ENCODE measurements at places on chromosomes 6 and 20.

- no peak for DNase-seq
Observed at GRCh38 chr20:21092806-21093205, 13.4 kb downstream of the LINC00237 start.

DNA sequence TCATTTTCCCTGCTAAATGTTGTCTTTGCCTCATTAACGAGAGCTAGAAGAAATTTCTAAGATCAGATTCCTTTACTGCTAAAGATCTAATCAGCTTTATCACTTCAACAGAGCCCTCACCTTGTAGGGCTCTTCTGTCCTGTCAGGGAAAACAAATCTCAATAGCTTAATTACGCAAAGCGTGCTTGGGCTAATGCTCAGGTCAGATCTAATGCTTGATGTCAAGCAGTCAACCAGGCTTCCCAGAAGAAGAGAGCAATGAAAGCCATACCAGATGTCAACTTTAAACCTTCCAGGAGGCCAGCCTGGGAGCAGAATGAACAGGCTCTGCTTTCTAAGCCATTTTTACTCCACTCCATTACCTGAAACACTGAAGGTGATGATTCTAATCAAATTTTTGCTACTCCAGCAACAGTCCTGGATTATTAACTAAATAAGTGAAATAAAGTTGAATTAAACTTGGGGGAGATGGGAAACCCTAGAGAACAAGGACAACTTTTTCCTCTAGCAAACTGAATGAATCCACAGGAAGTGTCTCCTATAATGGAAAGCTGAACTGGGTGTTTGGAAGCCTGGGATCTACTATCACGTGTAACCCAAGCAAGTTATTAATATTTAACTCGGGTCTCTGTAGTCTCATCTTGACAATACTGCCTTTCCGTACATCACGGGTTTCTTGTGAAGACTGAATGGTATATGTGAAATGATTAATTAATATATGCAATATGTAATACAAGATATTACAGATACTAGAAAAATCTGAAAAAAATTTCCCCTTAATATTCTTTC is 273.7 kb downstream of the PTPRK start:
- no peak for DNase-seq

DNA sequence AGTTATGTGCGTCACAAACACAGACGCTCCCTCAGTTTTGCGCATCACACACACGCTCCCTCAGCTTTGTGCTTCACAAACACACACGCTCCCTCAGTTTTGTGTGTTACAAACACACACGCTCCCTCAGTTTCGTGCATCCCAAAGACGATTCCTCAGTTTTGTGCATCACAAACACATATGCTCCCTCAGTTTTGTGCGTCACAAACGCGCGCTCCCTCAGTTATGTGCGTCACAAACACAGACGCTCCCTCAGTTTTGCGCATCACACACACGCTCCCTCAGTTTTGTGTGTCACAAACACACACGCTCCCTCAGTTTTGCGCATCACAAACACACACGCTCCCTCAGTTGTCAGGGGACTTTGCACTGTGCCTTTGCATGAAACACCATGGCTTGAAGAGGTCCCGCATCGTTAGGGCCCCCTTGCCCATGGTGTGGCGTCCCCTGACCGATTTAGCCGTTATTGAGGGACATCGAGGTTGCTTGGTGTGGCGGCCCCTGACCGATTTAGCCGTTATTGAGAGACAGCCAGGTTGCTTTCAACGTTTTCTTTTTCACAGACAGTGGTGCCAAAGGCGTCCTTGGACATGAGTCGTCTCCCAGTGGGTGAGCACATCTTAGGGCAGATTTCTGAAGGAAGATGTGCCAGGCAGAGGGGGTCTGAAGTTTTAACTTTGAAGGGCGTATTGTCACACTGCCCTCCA is 28.1 kb upstream of the MYT1 start:
- DNase-seq = no peak

DNA sequence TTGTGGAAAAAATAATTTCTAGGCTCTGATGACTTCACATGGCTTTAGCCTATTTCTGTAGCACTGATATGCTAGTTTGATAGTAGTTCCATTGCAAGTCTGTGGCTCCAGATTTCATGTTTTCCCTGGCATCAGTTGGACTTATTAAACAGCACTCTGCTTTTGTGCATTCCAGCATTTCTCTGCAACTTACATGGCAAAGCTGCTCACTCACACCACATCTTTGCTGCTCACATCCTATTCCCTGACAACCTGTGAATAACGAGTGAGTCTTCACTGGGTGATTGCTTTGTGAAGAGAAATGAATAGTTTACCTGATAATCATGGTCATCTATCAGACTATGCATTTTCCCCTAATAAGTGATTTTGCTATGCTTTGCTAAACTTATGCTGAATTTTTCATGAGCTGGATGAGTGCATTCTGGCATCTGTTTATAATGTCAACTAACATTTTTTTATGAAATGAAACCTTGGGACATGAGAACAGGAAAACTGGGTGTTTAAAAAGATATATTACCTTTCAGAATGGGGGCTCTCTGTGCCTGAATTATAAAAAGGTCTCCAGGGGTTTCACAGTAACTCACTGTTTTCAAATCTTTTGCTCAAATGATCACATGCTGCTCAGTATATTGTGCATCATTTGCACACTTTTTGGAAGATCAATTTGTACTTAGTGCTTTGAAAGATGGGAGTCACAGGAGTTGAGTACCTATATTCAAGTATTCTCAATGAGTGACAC is 301.8 kb downstream of the TBC1D32 start:
- DNase-seq = no peak
